ENCODE measurements at places on chromosomes 6 and 20.

DNA sequence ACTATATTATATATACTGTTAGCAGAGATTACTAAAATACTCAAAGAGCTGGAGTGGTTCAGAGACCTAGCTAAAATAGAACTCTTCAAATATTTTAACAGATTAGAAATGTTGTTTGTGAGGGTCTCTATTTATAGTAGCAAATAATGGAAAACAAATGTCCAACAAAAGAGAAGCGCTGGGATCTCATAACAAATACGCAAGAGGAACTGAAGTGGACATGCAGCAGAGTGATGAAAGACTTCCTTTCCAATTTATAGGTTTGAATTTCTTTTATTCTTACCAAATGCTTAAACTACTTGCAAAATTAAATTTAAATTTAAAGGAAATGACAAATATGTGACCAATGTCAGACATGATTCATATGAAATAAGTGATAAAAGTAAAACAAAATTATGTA is 49.9 kb downstream of the PIGU start:
- DNase-seq: no peak

- DNase-seq: no peak
Measured at GRCh38 chr6:106084106-106084988, 1.8 kb upstream of the PRDM1 start.

- DNase-seq: no peak
Measured at GRCh38 chr20:4412216-4412615, 309.5 kb upstream of the PRND start.

DNA sequence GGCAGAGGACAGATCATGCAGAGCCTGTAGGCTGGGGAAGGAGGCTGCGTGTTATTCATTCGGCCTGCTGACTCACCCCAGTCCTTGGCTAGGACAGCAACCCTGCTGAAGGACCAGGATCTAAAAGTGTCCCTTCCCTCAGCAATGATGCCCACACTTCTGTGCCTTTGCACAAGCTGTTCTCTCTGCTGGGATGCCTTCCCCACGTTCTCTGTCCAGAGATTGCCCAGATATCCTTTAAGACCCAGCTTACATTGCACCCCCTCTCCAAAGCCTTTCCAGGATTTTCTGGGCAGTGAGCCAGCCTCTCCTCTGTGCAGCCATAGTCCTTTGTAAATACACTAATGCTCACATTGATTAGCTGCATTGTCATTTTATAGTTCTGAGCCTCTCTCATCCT is 99.3 kb upstream of the CHD6 start:
- DNase-seq: no peak

GRCh38 chr6:167799033-167799821 is 27.5 kb upstream of the AFDN start:
- DNase-seq: no peak

- no peak for DNase-seq
Measured at GRCh38 chr20:59809630-59810448, 123.6 kb downstream of the SYCP2 start.

- no peak for DNase-seq
Measured at GRCh38 chr6:23584134-23584763, 541.8 kb upstream of the NRSN1 start.

DNA sequence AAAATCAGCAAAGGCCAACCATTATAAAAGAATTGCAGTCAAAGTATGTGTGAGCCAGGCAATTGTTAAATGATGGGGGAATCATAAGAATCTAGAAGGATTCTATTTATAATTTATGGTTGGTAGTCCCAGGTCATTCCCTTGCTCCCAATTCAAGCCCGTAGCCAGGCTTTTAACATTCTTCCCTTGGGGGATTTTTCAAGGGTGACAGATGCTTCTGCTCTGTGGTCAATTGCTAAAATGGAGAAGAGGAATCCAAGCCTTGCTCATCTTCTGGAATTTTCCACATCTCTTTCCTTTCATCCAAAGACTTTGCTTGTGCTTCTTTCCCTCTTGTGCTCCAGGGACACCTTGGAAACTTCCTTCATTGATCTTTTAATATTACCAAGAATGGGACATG is 18.0 kb upstream of the BCAS1 start:
- DNase-seq: no peak

- DNase-seq: no peak
Measured at GRCh38 chr6:123117145-123117908, 121.3 kb downstream of the CLVS2 start.

DNA sequence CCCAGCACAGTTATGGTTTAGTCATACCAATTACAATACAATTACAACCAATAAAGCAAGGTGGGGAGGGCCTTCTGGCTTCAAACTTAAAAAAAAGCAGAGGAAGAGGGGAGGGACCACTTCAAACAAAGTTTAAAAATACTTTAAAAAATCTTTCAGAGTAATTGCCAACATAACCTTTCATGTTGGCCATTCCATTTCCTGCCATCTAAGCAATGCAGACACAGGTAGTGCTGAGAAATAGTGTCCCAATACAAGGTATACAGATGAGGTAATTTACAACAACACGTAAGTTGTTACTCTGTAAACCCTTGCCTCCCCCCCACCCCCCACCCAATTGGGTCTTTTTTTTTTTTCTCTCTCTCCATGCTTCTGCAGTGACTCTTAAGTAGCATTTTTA is 18.8 kb upstream of the TBC1D20 start:
- no peak for DNase-seq

Data from 8988T (cell line).